ENCODE measurements at places on chromosomes 7 and 10.

DNA sequence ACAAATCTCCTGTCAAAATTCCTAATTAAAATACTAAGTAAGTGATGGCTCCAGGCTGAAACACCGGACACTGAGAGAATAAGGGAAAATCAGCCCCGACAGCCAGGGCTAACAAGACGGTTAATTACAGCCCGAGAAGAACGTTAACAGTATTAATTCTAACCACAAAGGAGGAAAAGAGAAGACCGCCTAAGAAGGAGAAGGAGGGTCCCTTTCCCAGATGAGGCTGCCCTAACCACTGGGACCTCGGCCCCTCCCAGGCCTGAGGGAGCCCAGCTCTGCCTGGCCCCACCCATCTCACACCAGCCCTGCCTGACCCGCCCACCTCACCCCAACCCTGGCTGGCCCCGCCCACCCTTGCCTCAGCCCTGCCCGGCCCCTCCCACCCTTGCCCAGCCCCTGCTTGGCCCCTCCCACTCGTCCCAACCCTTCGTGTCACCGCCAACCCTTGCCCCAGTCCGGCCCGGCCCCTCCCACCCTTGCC lies 51.3 kb downstream of the PWWP2B start:
- peak; percentile 57 for DNase-seq

- no peak for DNase-seq
Measured at GRCh38 chr7:142960955-142961512, 1.1 kb downstream of the KEL start.

DNA sequence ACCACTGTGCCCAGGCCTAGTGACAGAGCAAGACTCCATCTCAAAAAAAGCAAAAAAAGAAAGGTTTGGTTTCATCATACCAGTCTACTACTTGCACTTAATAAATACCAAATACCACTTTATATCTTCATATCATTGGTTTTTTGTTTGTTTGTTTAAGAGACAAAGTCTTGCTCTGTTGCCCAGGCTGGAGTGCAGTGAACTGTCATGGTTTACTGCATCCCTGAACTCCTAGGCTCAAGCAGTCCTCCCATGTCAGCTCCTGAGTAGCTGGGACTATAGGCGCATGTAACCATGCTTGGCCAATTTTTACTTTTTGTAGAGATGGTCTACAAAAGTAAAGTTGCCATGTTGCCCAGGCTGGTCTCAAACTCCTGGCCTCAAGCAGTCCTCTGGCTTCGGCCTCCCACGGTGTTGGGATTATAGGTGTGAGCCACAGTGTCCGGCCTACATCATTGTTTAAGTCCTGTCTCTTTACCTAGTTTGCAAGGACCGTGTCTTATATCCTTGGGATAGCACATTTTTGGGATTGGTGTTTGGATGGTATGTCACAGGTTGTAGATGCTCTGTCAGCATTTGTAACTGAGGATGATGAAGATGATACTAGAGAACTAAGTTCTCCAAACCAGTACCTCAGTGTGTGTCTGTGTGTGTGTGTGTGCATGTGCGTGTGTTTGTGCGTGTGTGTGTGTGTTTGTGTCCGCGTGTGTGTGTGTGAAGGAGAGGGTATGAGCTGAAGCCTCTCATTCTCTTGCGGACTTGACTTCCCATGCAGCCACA lies 9.3 kb downstream of the LMTK2 start:
- DNase-seq: no peak

GRCh38 chr7:149822353-149822943 lies 15.7 kb upstream of the ZNF862 start:
- DNase-seq: peak; percentile 82

DNA sequence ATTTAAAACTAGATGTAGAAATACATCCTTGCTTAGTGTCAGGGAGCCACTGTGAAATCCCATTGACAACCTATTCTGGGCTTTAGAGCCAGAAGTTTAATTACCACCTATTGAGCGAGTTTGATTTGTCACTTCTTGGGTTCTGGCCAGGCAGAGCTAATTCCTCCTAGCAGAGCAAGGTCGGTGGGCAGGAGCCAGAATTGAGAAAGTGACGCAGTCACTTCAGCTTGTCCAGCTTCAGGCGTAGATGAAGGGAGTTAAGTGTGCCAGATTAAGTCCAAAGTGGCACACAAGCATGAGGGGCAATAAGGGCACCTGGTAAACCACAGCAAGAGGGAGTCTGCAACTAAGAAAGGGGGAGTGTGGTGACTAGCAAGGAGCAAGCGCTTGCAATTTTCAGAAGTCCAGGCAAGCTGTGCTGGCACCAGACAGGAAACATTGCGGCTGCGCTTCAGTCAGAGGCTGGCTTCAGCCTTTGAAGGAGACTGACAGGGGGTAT lies 119.4 kb downstream of the ST7 start:
- peak; percentile 18 for DNase-seq

Data from NB4 (cell line).